ENCODE measurements at places on chromosomes 12 and 14.

- no peak for DNase-seq
Observed at GRCh38 chr12:57543581-57543980, 3.4 kb downstream of the DCTN2 start.

GRCh38 chr12:128652136-128652751, 171.5 kb downstream of the SLC15A4 start:
- no peak for DNase-seq

DNA sequence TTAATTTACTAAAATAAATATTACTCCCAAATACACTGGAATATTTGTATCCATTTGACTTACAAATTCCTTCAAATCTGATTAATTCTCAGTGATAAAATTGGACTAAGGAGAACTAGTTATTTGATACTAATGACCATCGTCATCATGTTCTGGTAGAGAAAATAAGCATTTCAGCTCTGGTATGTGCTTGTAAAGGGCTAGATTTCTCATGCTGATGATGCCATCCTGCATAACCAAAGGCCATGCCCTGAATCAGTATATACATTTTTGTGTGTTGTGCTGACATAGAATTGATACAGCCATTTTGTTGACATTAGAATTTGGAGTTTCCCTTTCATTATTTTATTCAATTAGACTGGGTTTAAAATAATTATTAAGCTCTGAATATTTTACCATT, 148.9 kb downstream of the PCNX1 start:
- DNase-seq, result no peak

DNA sequence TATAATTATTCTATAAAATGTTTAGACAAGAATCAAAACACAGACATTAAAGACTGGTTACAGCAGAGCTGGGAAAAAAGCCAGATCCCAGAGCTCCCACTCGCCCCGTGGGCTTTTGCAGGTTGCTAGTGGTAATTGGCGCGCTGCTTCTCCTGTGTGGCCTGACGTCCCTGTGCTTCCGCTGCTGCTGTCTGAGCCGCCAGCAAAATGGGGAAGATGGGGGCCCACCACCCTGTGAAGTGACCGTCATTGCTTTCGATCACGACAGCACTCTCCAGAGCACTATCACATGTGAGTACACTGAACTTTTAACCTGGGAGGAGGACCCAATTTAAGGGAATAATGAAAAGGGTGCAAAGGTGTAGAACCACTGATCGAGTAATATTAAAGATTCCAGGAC, 7.5 kb downstream of the TMEM52B start:
- no peak for DNase-seq

DNA sequence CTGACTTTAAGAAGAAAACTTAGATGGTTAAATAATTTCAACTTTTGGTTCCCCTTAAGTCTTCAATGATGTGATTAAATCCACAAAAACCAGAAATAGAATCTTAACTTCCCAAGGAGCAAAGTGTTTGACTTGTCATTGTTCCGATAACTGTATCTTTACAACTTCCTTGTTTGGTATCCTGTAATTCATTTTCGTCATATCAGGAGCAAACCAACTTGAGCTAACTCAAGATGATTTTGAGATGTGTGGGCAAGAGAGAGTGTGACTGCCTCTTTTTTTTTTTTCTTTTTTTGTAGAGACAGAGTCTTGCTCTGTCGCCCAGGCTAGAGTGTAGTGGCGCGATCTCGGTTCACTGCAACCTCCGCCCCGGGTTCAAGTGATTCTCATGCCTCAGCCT, 25.3 kb downstream of the DRAM1 start:
- no peak for DNase-seq

GRCh38 chr14:89430391-89431236, 13.6 kb upstream of the FOXN3 start:
- DNase-seq, result peak; percentile 45

GRCh38 chr14:55336691-55337090, 65.5 kb downstream of the FBXO34 start:
- peak; percentile 5 for DNase-seq

- peak; percentile 89 for DNase-seq
Observed at GRCh38 chr14:37197421-37198272, at the start of gene MIPOL1. MIPOL1 (plus strand) TSS chr14:37197937; CDS start chr14:37247889, 49,952 bp downstream.

DNA sequence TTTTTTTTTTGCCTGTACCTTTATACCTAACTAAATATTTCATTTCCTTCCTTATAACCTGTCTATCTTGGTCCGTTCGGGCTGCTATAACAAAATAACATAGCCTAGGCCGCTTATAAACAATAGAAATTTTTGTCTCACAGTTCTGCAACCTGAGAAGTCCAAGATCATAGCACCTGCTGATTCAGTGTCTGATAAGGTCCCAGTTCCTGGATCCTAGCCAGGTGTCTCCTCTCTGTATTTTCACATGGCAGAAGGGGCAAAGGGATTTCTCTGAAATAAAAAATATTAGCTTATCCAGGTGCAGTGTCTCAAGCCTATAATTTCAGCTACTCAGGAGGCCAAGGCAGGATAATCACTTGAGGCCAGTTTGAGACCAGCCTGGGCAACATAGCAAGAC, 1046.6 kb upstream of the USP15 start:
- no peak for DNase-seq

- DNase-seq, result no peak
Observed at GRCh38 chr14:20782280-20782890, 1.3 kb downstream of the RNASE6 start.

GRCh38 chr12:58615047-58615446, 305.3 kb downstream of the LRIG3 start:
- DNase-seq, result no peak

- peak; percentile 6 for DNase-seq
Observed at GRCh38 chr12:1047898-1048660, 57.1 kb downstream of the ERC1 start.

DNA sequence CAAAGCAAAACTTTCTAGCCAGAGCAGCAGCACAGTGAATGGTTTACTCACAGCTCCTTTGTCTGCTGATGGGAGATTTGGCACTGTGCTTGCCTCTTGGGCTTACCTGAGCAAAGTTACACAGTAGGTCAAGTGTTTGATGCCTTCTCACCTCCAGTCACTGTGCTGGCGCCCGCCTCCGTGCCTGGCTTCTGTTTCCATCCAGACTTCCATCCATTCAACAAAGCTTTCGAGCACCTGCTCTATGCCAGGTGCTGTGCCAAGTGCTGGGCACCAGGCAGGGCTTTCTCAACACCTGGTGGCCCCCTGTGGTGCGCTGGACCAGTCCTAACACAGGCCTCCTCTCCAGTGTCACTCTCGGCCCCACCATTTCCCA, 199.2 kb upstream of the EEA1 start:
- no peak for DNase-seq

- peak; percentile 19 for DNase-seq
Observed at GRCh38 chr12:95231190-95231589, 13.6 kb downstream of the VEZT start.

DNA sequence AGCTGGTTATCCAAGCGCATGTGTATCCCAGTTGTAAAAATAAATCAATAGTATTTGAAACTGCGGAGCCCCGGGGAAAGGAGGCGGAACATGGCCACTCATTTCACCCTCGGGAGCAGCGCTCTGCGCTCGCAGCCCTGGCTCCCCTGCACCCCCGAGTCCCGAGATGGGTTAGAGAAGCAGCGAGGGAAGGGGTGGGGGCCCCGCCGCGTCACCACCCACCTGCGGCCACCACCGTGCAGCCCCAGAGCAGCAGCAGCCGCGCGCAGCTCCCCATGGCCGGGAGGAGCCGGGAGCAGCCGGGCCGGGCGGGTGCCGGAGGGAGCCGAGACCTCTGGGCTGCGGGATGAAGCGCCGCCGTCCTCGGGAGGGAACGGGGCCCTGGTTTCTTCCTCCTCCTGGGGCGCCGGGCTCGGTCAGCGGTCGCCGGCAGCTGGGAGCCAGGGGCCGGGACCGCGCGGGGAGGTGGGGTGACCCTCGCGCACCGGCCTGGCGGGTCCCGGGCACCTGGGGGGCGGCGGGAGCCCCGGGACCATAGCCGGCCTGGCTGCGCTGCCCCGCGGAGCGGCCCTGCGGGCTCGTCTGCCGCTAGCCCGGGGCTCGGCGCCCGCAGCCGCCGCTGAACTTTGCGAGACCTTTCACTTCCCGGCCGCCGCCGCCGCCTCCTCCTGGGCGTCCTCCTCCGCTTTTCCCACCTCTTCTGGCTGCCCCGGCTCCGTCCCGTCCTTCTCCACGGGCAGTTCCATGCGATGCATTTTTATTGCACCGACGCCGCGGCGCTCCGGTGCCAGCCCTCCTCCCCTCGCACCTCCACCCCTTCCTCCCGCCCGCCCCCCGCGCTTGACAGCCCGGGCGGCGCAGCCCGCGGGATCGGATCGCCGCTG, at the start of gene NTN4:
Gene NTN4 (minus strand): TSS at position 732 of the 884 bp plus-strand sequence. CDS start 455 bp downstream, at position 277.
- DNase-seq, result peak; percentile 26

GRCh38 chr14:76950055-76951020, 78.2 kb downstream of the IRF2BPL start:
- peak; percentile 81 for DNase-seq

- no peak for DNase-seq
Observed at GRCh38 chr14:51248016-51248987, 8.3 kb downstream of the TMX1 start.

DNA sequence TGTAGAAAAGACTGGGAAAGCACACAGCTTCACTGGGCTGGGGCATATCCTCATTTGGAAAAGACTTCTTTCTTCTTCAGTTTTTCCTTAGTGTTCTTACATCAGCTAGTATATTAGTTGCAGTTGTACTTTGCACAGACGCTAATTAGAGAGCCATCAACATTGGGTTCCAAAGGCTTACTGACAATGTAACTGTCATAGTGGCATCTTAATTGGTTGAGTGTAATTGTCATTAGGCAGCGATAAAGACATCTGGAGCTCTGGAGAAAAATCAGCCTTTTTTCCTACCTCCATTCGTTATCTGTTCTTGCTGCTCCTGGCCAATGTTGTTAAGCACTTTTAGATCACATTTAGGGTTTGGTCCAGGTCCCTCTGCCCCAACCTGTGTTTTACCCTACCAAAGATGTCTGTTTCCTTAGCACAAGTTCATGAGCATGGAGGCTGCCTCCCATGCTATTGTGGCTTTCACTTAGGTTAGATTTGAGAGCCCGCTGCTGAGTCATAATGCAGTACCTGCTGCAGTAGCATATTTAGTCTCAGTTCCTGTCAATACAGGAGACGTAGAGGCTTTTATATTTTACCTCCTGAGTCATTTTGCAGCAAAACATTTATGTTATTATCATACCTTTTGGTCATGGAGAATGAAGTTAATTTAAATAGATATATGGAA, 49.2 kb downstream of the FBXW8 start:
- no peak for DNase-seq

GRCh38 chr14:91649930-91650329, 82.0 kb downstream of the CATSPERB start:
- peak; percentile 30 for DNase-seq

DNA sequence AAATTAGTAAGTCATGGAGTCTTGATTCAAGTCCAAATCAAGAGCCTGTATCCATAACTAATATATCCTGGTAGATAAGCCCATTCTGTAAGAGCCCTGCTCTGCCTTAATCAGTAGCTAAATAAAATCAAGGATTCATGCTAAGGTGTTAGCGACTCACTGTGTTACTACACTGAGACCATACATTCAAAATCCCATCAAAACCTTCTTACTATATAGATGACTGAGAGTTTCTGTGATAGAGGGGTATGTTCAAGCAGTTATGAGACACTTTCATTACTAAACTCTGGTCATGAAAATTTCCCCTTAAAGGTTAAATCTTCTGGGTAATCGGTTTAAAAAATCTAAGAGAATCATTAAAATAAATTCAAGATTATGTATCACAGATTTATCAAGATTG, 78.5 kb downstream of the MDGA2 start:
- no peak for DNase-seq

DNA sequence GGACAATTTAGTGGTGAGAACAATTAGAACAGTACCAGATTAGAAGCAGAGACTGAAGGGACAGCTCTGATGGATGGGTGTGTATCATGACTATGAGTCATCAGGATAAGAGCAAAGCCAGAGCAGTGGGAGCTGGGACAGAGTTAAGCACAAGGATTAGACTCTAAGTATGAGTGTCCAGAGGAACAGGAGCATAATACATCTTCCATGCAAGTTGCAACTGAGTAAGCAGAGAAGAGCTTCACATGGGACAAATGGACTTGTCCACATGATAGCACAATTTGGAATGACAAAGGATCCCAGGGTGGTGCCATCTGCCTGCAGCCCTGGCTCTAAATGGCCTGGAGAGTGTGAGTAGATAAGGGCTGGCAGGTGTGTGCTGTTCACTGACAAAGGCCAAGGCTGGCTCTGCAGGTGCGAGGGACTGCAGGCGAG, 226.4 kb upstream of the CAND1 start:
- peak; percentile 66 for DNase-seq

DNA sequence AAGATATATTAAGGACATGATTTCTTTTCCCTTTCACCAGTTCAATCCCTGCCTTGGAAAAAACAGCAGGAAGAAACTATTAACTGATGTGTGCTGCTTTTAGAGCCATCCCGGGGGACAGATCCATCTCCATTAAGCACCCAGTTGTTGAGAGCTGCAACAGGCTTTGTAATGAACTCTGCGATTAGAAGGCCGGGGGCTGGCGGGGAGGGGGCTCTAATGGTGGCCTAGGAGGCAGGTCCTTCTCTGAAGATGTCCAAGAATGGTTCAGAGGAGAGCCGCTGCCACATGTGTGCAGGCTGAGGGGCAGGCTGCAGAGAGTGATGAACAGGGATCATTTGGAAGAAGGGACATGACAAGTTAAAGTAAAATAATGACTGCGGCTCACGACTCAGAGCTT, 67.8 kb downstream of the GALNT8 start:
- no peak for DNase-seq

DNA sequence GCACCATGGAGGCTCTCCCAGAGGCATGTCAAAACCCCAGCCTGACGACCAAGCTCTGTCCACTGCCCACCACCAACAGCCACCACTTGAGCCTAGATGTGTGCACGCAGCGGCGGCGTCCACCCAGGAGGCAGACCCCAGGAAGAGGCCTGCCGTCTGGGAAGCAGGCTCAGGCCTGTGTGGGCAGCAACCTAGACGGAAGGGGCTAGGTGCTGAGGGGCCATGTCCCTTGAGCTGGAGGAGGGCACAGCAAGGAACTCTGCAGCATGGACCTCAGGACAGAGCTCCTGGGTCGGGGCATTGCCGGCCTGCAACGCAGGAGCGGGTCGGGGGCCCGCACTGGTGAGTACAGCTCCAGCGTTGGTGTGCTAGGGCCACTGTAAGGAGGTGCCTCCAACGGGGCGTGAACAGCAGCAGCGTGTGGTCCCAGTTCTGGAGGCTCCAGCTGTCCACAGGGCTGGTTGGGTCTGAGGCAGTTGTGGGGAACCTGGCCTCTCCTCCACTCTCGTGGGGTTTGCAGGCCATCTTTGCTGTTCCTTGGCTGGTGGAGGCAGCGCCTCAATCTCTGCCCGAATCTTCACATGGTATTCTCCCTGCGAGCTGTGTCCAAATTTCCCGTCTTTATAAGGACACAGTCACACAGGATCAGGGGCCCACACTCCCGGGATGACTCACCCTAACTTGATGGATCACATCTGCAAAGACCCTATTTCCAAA, 20.5 kb downstream of the ZBTB42 start:
- no peak for DNase-seq

- peak; percentile 11 for DNase-seq
Observed at GRCh38 chr12:4108803-4109345, 164.7 kb upstream of the CCND2 start.
